ENCODE measurements at places on chromosomes 1 and 21. TPM values are rescaled to one million over a fixed set of nuclear protein-coding genes. Genes with fewer than 3 reads are reported as not detected.

Gene DDAH1
- 94.5 TPM for total RNA-seq

Gene SLAMF9
- total RNA-seq: 0.28 TPM

Gene CCDC27
- total RNA-seq: not detected

Gene UMODL1
- total RNA-seq: not detected

- H3K36me3 ChIP-seq: peaks cover 3% of the 10 kb centered on the region
- no peak overlapping the region for H3K4me3 ChIP-seq
- H3K4me1 ChIP-seq: peaks cover 4% of the 10 kb centered on the region
- no peaks in the 10 kb centered on the region for H3K27me3 ChIP-seq
- H3K27ac ChIP-seq: no peak overlapping the region
Observed at GRCh38 chr1:207754974-207755700, 3.3 kb downstream of the CD46 start.

DNA sequence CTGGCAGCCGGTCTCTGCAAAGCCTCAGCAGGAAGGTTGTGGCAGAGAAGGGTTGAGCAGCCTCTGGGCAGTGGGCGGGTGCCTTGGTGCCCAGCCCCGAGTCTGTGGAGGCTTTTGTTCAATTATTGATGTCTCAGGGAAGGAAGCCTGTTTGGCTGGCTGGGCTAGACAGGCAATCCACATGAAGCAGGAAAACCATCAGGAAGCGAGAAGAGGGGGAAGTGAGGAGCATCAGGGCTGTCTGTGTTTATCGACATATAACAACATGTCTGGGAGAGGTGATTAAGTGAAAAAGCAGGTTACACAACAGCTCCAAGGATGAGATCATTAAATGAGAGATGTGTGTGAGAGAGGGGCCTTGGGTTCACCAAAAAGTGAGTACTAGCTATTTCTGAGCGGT, 105.4 kb downstream of the UBE2U start:
- peaks cover 2% of the 10 kb centered on the region for H3K27me3 ChIP-seq
- H3K4me3 ChIP-seq: no peak overlapping the region
- no peaks in the 10 kb centered on the region for H3K36me3 ChIP-seq
- H3K27ac ChIP-seq: no peak overlapping the region
- DNase-seq: no peak

GRCh38 chr1:29523136-29523535, 286.8 kb downstream of the PTPRU start:
- H3K27ac ChIP-seq: no peak overlapping the region
- no peaks in the 10 kb centered on the region for H3K4me1 ChIP-seq
- no peak overlapping the region for H3K4me3 ChIP-seq

GRCh38 chr1:25031966-25032667, 102.0 kb upstream of the RUNX3 start:
- H3K4me3 ChIP-seq: no peak overlapping the region
- no peak overlapping the region for H3K27ac ChIP-seq
- no peaks in the 10 kb centered on the region for H3K4me1 ChIP-seq
- H3K36me3 ChIP-seq: no peaks in the 10 kb centered on the region

DNA sequence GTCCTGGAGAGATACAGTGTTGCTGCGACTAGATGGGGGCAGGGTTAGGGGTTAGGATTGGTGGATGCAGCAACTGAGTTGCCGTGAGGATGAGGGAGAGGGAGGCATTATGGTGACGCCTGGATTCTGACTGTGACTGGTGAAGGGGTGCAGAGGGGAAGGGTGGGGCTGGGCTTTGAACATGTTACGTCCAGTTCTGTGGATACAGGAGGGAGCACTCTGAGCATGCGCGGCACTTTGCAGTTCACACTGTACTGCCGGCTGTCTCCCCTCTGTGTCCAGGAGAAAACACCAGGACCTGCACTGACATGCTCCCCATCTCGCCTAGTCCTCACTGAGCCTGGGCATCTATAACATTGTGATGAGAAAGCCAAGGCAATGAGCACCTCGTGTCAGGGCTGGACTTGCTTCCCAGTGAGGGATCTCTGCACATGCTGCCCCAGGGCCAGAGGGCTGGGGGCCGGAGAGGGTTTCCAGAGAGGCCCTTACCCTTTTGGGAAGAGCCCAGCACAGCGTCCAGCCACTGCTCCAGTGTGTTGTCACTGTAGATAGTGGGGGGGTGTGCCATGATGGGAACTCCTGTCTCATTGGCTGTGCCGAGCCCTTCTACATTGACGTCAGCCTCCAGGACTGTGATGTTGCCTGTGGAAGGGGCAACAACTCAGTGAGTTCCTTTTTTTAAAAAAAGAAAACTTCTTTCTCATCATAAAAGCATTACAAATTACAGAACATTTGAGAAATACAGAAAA, 7.6 kb downstream of the FAM151A start:
- no peaks in the 10 kb centered on the region for H3K36me3 ChIP-seq
- no peak for DNase-seq
- peaks cover 33% of the 10 kb centered on the region for H3K27me3 ChIP-seq
- no peaks in the 10 kb centered on the region for H3K4me1 ChIP-seq
- H3K4me3 ChIP-seq: no peak overlapping the region

DNA sequence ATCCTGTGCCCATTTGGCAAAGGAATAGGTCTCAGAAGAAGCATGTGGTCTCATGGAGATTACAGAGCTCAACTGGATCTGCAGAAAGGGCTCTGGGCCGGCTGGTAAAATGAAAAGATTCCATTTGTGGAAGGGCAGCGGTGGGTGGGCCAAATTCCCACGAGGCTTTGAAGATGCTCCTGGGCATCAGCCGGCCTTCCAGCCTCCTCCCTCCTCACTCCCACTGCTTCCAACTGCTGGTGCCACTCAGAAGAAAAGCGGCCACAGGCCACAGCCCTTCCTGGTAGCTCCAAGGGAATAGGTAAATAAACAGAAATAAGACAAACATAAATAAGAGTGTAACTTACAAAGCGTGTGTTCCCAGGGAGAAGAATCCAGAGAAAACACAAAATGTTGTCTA, 136.3 kb upstream of the SLC44A3 start:
- no peaks in the 10 kb centered on the region for H3K27me3 ChIP-seq
- no peak for DNase-seq
- H3K36me3 ChIP-seq: no peaks in the 10 kb centered on the region
- H3K4me1 ChIP-seq: peaks cover 11% of the 10 kb centered on the region
- H3K4me3 ChIP-seq: no peak overlapping the region
- no peak overlapping the region for H3K27ac ChIP-seq

GRCh38 chr1:161502641-161503393, 2.4 kb upstream of the FCGR2A start:
- peak; percentile 24 for DNase-seq
- H3K4me1 ChIP-seq: peaks cover 3% of the 10 kb centered on the region
- no peaks in the 10 kb centered on the region for H3K36me3 ChIP-seq
- H3K27me3 ChIP-seq: peaks cover 9% of the 10 kb centered on the region
- H3K27ac ChIP-seq: no peak overlapping the region
- H3K4me3 ChIP-seq: no peak overlapping the region

DNA sequence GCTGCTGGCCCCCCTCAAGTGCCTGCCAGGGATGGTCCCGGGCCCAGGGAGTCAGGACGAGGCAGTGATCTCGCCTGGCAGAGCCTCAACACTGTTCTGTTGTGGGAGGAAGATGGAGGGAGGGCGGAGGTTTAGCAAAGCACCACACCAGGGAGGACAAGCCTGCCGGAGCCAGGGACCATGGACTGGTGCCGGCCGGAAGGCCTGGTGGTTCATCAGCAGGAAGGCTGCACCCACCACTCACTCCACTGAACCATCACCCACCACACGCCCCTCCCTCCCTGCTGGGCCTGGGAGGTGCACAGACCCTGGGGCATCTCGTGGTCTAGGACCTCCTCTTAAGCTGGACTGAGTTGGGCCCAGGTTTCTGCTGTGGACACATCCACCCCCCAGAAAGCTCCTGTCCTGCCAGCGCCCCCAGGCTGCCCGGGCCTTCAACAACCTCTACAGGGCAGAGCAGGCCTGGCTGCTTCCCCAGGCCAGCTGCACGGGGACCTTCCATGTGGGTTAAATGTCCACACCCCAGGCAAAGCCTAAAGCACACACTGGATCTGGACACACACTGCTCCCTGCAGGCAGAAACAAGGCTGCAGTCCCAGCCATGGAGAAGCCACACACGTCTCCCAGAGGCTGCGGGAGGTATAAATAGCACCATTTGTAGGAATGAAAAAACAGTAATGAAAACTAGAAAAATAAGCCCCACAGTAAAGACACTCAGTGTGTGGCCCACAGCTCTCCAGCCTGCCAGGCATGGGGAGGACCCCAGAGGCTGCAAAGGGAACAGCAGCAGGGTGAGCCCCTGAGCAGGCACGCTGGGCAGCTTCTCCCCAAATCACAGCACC, 10.4 kb upstream of the TMEM240 start:
- no peaks in the 10 kb centered on the region for H3K27me3 ChIP-seq
- H3K36me3 ChIP-seq: peaks cover 8% of the 10 kb centered on the region
- no peak overlapping the region for H3K27ac ChIP-seq
- peaks cover 8% of the 10 kb centered on the region for H3K4me1 ChIP-seq

DNA sequence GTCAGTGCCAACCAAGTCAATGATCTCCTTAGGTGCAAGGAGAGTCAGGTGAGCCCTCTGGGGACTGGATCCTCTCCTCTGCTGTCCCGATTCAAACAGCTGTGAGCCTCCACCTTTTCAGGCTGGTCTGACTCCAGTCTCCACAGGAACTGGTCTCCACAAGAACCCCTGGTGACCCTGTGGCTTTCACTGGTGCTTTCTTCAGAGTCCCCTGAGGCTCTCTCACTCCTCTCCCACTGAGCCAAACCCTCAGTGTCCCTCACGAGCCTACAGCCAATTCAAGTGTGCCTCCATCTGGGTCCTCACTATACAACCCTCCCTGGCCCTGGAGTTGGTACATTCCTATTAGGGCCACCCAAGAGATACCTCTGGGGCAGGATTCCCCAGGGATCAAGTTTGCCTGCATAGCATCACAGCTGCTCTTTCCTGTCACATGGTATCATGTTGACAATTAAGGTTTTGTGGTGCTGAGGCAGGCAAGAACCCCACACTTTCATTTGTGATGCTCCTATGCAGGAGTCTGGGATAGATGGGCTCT, 5.2 kb upstream of the NGF start:
- H3K36me3 ChIP-seq: no peaks in the 10 kb centered on the region
- DNase-seq: no peak
- H3K27ac ChIP-seq: no peak overlapping the region
- no peak overlapping the region for H3K4me3 ChIP-seq
- 0 out of 2 replicates have a peak, but pooled peaks cover 2% of the 10 kb centered on the region for H3K4me1 ChIP-seq

DNA sequence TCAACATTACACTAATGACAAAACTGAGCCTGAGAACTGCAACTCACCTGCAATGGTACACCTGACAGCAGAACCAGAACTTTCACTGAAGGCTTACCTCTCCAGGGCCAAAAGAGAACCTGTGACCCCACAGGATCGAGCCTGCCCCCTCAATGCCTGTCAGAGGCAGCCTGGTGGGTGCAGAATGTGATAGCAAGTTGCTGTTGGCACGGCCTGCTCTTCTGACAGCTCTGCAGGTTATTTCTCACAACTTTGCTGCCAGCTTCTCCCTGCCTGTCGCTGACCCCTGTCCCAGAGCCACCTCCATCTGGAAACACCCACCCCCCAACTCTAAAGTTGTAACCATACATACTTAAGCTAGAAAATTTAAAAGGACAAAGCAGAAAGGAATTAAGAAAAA, 35.2 kb downstream of the HIVEP3 start:
- H3K27ac ChIP-seq: no peak overlapping the region
- no peaks in the 10 kb centered on the region for H3K4me1 ChIP-seq

All from IMR-90 (cell line).